ENCODE measurements at places on chromosomes 2 and 18. TPM values are rescaled to one million over a fixed set of nuclear protein-coding genes. Genes with fewer than 3 reads are reported as not detected.

GRCh38 chr2:177604271-177605065, 211.9 kb downstream of the AGPS start:
- peak; percentile 68 for DNase-seq

GRCh38 chr2:181312515-181312927, 144.7 kb upstream of the ITGA4 start:
- no peak for DNase-seq

- peak; percentile 37 for DNase-seq
Observed at GRCh38 chr2:27262379-27263286, at the start of gene SLC30A3. SLC30A3 (minus strand) TSS chr2:27263047; CDS start chr2:27262906, 141 bp downstream.

DNA sequence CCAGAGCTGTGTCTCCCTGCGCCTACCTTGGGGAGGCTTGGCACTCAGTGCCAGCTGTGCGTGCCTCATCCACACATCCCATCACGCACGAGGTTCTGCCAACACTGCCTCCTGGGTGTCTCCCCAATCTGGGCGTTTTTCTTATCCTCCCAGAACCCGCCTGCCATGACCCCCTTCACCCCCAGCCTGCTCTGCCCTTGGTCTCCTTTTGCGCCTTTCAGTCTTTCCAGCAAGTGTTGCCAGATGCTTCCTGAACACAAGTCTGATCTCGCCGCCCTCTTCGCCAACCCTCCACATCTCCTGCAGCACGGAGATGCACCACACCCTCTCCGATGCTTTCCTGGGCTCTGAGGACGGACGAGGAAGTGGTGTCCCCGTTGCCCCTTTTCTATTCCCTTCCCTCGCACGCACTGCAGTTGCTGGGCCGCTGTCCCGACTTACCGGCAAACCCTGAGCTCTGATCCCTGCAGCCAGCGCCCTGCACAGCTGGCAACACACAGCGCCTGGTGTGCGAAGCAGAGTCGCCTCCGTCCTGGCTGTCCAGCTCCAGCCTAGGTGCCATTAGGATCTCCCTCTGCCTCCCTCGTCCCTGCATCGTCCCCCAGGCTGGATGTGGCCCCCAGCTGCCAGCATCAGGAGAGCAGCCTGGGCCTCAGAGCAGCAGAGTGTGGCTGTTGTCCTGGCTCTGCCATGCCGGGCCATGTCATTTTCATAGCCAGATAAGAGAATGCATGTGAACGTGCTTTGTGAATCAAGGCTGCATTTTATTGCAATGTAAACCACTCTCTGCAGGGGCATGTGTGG, 22.6 kb upstream of the ALLC start:
- no peak for DNase-seq

The RAX gene
- polyA plus RNA-seq = not detected

The SERPINB3 gene
- polyA plus RNA-seq = 0.17 TPM

The PRSS56 gene
- 0.29 TPM for polyA plus RNA-seq

All from left renal pelvis (tissue), 4 donors.